ENCODE measurements at places on chromosomes 4 and X.

DNA sequence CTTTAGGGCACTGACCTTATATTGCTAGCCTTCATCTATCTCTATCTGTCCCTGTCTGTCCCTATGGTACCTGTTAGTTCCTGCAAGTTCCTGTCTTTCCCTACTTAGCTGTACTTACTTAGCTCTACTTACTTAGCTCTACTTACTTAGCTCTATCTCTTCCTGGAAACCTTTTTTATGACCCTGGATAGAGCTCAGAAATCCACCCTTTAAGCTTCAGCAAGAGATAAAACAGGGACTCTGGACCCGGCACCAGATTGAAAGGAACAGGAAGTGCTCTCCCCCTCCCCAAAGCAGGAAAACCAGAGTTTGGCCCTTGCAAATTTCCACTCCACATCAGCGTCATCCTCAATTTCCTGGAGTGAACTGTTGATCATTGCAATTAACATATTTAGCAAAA lies 12.3 kb upstream of the IL9R start:
- DNase-seq: no peak

DNA sequence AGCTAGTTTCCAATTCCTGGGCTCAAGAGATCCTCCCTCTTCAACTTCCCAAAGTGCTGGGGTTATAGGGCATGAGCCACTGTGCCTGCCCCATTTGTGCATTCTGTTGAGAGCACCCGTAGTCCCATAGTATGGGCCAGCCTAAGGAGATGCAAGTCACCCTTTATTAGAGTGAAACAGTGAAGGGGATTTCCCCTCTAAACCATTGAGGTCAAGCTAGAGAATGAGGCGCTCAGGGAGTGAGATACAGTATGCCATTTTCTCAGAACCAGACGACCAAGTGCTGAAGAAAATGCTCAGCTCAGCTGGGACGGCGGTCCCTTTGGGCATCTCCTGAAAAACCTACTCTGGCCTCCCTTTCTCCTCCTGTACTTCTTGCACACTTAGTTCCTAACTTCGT lies 18.7 kb downstream of the RNF4 start:
- DNase-seq: no peak

- DNase-seq: no peak
Observed at GRCh38 chrX:17380221-17380620, 5.2 kb downstream of the NHS start.

DNA sequence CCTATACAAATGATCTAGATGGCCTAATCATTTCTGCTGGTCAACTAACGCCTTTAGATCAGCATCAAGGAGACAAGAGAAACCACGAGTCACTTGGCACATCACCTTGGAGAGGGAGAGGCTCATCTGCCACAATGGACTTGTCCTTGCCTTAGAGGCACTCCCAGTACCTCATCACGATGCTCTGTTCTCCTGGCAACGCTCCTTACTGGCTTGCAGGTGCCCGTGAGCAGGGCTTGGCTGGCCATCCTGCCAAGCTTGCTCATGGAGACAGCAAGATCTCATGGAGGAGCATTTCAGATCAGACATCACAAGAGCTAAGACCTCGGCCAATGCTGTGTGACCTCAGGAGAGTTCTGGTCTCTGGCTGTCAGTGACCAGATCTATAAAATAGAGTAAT lies 2.7 kb upstream of the SMIM20 start:
- no peak for DNase-seq

GRCh38 chr4:62018537-62018936 lies 818.4 kb downstream of the ADGRL3 start:
- no peak for DNase-seq

DNA sequence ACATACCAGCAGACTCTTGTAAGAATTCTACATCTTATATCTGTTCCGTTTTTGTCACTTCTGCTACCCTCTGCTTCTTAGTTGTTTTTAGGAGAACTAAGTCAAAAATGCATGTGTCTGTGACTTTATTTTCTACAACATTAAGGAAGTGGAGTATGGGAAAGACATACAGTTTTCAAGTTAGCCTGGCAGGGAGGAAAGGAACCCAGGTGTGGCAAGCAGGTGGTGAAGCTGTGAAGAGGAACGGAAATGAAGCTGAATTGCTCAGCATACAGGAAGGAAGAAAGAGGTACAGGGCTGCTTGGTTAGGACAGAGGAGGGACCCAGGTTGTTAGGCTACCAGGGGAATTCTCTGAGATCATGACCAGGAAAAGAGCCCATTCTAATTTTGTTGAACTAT lies 9.4 kb downstream of the GPRIN3 start:
- DNase-seq: no peak

DNA sequence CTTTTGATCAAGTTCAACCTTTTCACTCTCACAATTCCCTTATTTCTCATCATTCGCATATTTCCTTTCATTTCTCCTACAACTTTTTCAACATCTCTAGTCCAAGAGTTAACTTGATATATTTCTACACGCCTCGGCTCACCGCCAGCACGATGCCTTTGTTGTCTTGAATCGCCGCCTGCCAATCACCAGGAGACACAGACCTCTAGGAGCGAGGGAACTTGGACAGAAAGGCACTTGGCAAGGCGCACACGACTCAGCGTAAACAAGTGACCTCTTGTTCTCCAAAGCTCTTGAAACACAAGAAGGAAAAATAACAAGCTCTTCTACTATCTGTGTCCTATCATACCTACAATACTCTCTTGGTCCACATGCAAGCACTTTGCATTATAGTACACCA lies 27.1 kb upstream of the RBMX start:
- DNase-seq: no peak

DNA sequence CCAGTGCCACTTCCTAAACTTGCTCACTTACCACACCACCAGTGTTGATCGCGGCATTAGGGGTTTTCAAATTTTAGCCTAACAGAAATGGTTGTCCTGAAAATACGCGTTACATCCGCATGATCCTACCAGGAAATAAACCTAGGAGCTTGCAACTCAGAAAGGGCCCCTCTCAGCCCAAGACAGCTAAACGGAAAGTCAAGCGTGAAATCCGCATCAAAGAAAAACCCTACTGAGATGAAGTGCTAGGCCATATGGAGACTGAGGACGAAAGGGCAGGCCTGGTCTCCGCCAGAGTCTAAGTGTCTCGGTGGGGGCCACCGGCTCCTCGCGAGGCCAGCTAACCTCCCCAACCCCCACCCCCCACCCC lies 626 bp downstream of the YTHDC1 start:
- no peak for DNase-seq

Measured in mesenteric fat pad (tissue), 1 donor.